ENCODE measurements at places on chromosomes 16 and 17.

DNA sequence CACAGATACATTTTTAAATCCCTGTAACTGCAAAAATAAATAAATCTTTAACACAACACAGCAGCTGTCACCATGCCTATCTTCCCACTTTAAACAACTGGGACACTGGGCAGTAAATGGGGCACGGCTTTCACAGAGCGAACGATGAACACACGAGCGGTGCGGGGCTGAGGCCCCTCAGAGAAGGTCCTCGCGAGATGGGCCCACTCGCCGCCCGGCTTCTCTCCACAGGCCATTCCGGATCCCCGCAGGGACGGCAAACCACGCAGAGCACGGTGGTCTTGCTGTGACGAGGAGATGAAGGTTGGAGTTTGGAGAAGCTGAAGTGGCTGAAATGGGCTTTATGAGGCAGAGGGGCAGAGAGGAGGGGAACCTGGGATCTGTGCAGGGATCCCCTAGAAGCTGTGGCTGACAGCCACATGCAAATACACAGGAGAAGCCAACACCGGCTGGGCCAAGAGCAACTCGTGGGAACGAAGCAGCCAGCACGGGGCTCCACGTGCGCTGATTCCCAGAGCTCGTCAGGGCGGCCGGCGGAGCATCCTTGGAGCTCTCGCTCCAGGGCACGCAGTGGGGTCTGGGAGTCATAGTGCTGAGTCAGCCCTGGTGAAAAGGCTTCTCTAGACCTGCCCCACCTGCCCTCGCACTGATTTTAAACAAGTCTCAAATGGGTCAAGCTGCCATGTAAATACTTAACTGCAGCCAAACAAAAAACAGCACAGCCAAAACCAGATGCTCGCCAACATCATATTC lies 31.7 kb downstream of the CCDC57 start:
- DNase-seq, result no peak

DNA sequence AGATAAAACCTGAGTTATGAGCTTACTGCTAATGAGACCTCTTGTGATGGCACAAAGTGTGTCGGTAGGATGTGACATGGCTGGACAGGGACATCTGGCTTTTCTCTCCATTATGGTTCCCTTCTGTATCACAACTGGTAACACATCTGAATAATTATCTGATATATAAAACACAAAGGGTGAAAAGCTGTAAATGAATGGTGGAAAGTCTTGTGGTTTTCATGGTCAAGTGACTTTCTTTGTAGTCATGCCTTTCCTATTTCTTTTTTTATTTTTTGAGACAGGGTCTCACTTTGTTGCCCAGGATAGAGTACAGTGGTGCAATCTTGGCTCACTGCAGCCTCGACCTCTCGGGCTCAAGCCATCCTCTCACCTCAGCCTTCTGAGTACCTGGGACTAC lies 35.3 kb upstream of the ZFHX3 start:
- no peak for DNase-seq

DNA sequence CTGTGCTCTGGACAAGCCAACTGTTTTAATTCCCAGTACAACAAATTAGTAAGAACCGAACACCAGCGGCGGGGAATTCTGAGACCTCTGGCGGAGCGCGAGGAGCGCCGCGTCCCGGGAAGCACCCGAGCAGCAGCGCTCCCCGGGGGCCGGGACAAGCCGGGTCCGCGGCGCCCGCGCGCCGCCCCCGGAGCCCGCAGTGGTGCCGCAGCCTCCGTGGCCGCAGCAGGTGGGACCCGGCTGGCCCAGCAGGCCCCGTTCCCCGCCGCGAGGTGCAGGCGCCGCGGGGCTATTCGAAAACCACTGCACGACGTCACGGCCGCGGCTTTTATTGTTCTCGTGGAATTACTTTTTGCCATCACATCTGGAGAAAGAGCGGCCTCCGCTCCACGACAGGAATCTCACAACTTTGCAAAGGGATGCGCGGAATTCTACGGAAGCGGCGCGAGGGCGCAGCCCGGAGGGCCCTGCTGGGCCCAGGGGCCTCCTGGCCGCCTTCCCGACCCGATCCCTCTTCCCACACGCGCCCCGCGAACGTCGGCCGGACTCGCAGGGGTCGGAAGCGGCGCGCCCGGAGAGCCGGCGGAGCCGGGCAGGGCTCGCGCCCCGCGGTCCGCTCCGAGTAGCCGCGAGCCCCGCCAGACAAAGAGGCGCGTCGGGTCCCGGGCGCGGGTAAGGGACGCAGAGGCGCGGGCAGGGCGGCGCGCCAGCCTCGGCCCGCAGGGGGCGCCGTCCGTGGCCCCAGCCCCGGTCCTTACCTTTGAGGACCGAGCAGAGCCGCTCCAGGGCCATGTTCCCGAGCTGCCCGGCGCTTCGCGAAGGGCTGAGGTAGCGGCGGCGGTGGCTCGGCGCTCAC lies 696 bp downstream of the NETO2 start:
- DNase-seq, result peak; percentile 68

GRCh38 chr16:72166151-72166550 lies 5.8 kb downstream of the PMFBP1 start:
- DNase-seq, result no peak

DNA sequence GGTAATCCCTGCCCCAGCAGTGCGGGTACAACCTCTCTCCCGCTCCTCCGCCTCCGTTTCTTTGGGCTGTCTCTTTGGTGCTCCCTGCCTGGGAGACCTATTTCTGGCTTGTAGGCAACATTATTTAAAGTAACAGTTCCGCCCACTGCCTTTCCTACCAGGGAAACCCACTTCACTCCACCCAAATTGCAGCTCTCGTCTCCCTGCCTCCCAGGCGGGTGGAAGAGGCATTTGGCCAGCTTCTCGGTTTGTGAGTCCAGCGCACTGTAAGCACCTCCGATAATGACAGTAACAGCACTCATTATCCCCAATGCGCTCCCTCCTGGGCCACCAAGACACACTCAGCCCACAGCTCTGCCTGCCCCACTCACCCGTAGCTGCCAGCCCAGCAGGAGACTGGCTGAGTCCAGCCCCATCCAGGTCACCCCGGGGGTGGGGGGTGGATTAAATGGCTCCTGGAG lies 165.1 kb upstream of the CDC42EP4 start:
- no peak for DNase-seq

DNA sequence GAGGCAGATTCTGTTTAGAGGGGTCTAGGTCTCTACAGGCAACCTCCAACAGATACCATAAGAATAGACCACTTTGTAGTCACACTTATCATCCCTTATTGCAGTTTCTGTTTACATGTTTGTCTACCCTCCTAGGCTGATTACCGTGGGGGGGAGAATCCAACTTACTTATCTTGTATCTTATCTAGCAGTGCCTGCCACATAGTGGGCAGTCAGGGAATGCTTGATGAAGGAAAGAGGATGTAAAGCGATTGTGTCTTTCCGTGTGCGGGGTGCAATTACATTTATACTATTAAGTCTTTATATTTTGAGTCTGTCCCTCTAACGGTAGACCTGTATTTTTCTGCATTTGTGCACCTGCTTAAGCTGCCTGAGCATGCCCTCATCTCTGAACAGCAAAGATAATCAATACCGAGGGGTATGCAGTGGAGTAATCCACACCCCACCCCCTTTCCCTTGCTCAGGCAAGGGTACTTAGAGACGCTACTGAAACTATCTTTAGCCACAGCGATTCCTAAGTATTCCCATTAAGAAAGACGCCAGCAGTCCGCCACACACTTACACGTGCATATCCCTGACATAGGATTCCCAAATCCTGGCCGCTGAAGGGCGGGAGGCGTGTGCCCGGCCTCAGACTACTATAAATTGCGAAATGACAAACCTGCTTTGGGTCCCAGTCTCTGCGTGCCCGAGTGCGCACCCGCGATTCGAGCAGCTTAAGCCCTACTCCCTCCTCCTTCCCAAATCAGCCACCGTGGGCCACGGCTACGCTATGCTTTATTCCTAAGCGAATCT lies 635 bp upstream of the AATF start:
- DNase-seq, result no peak

GRCh38 chr16:28258567-28258966 lies 33.8 kb upstream of the SBK1 start:
- DNase-seq, result no peak

DNA sequence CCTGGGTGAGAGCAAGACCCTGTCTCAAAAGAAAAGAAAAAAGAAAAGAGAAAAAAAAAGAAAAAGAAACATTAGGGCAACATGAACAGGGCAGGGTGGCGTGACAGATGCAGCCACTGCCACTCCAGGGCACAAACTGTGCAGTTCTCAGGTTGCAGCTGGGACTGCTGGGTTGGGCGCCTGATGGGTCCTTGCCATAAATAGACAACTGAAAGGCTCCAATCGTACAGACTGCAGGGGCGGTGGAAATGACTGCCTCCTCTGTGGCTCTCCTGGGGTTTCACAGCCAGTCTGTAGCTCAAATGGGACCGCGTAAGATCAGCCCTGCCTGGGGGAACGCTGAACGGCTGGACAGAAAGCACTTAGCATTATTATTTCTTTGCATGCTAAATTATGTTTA lies 130.7 kb downstream of the CPPED1 start:
- no peak for DNase-seq

DNA sequence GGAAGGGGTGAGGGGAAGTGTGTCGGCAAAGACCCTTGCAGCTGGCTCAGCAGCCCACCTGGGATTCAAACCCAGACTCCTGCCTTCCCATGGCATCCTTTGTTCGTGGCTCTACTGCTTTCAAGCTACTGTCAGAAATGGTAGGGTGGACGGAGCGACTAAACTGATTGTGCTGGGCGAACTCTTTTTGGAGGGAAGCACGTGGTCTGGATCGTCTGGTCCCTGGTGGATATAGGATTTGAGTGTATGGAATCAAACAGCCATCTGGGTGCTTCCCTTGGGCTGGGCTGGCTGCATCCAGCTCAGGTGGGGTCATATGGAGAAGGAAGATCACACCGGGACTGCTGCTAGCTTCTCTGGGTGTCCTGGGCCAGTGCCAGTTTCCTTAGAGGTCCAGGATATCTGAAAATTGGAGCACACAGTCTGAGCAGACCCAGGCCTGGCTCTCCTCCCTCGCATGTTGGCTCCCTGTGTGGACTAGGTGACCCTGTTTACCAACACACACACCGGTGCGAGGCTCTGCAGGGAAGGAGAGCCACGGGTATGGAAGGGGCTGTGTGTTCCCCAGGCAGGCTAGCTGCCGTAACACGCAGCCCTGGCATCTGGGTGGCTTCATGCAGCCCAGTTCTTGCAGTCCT lies 8.6 kb downstream of the CMIP start:
- DNase-seq, result no peak

- no peak for DNase-seq
These were observed 197.4 kb downstream of the C16orf95 start for GRCh38 chr16:87119748-87120147.

DNA sequence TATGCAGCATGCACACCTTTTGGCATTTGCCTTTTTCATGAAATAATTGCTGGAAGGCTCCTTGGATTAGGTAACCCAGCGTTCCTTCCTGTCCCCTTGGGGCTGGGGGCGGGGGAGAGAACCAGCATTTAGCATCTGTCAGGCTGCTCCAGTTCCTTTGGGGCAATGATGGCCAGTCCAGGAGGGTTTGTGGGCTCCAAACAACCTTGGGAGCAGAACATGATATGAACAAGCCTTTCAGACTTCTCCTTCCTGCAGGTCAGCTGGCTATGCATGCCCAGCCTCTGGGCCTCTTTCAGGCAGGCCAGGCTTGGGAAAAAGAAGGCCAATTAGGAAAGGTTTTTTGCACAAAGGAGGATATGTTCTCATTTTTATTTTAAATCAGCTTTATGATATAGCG lies 1.1 kb upstream of the SMTNL2 start:
- DNase-seq, result no peak

DNA sequence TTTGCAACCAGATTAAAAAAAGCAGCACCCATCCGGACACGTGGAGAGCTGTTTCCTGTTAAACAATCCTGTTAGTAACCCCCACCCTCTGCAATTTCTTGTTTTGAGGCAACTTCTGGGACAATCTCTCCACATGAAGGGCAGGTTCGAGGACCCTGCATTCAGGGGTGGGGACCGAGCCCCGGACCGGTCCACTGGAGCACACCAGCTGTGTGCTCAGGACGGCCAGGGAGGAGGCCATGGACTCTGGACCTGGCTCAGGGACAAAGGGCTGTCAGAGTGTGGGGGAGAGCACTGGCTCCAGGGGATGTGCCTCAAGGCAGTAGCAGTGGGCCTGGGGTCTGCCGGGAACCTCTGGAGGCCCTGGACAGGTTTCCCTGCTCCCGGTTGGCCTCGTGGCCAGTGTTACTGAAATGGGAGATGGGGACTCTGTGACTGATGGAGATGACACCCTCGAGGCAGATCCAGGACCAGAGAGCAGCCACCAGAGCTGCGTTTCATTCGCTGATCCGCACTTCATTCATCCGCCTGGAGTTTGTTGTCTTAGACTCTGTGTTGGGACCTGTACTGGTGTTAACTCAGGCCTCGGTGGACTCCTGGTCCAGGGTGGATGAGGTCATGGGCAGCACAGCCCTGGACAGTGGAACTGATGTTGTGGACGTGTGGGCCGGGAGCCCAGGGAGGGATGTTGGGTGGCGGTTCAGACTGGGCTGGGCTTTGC lies 2.9 kb upstream of the CPNE7 start:
- DNase-seq, result no peak

GRCh38 chr16:84595052-84595481 lies 22.8 kb downstream of the COTL1 start:
- no peak for DNase-seq

DNA sequence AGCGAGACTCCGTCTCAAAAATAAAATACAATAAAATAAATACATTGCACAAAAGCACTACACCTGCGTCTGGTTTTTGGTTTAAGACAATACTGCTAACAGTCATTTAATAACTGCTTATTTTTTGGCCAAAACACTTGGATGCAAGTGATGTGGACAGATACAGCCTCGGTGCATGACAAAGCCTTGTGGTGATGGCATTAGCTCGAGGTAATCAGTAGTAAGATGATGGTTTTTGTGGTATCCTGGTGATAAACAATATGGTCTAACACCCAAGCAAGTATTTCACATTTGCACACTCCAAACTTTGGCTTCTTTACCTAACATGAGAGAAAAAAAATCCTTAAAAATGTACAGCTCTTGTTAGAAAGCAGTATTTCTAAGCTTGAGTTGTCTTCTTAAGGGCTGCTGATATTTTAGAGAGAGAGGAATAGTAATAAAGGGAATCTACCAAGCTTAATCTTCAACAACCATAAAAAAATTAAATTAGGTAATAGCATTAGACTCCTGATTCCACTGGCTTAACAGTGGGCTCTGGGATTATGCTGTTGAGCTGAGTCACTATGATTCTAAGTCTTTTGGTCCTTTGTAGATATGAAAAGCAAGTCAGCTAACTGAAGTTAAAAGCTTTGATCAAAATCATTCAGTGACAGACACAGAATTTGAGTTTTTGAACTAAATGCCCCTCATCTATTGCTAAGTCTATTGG lies 111.1 kb downstream of the VPS53 start:
- DNase-seq, result no peak

DNA sequence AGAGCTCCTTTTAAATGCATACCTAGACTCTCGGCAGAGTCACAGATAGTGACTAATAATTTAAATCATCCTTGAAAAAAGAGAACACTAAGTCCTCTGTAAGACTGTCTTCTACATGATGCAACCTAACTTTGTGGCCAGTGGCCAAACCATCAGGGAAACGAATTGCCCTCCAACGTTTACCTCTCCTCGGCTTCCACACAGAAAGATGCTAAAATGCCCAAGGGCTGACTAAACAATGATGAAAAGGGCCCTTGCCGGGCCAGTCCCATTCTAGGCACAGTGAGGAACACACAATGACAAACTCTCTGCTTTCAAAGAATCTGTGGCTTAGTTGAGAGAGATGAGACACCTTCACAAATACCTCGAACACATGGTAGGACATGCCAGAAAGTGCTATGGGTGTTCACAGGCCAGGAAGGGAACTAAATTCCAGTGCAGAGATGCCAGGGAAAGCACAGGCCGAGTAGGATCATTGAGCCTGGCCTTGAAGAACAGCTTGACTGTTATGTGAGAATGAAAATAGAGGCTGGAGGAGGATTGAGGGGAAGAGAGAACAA lies 35.3 kb upstream of the PITPNM3 start:
- no peak for DNase-seq

GRCh38 chr16:66927918-66928649 lies 2.7 kb upstream of the RRAD start:
- DNase-seq, result no peak
